ENCODE measurements at places on chromosomes 13 and 19.

- DNase-seq: peak; percentile 94
Observed at GRCh38 chr19:57269515-57270250, 10.6 kb upstream of the ZNF460 start.

DNA sequence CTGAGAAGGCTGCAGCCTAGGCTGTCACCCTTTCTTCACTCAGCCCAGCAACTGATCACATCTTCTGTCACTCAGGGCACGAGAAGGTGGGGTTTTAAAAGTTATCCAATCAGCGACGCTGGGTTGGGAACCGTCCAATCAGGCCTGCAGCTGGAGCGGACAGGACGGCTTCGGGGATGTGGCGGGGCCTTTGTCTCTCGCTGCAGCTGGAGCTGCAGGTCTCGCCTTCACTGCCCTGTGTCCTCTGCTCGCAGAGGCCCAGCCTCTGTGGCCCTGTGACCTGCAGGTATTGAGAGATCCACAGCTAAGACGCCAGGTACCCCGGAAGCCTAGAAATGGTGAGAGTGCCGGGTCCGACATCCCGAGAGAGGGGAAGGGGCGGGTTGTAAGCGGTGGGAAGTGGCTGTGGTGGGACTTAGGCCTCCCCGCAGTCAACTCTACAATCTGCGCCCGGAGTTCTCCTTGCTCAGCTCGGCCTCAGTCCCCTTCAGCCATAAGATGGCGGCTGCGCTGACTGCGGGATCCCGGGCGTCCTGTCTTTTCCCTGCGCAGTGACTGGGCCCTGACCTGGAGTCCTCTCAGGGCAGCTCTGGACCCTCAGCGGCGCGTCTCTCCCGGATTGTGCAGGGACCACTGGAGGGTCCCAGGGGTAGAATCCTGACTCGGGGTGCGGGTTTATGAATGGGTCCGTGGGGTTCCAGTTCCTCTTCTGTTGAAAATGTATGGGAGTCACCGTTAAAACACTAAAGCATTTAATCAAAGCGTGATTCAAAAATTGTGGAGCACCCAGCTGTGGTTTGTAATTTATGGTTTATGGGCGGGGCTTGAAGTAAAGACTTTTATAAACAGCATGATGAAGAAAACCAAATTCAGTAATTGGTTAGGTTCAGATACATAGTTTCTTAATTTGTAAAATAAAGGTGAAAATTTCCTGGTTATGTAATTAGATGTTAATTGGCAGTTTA lies at the start of gene ZNF714:
TSS of gene ZNF714 (plus strand) at position 193 of the 965 bp plus-strand sequence. CDS start 16,066 bp downstream, outside the sequence.
- DNase-seq: peak; percentile 97

- DNase-seq: no peak
Observed at GRCh38 chr19:40594255-40594654, 6.9 kb upstream of the LTBP4 start.

DNA sequence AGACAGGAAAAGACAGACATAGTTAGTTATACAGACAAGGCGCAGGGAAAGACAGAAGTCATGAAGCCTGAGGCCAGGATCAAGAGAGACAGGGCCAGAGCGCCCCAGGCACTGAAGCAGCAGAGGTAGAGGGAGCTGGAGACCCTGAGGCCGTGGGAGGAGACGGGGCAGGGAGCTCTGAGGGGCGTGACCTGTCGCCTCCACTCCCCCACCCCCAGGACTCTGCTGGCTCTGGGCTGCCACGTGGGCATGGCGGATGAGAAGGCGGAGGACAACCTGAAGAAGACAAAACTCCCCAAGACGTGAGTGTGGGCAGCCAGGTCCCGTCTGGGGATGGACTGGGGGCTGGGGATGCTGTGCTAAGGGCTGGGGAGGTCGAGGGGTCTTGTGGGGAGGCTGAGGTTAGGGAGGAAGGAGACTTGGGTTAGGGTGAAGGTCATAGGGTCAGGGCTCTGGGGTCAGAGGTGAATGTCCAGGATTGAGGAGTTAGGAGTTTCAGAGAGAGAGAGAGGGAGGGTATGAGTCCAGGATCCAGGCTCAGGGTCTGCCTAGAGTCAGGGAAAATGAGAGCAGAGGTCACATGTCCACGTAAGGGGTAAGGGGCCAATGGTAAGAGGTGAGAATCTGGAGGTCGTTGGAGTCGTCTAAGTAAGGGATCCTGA lies 31.1 kb downstream of the RYR1 start:
- no peak for DNase-seq

GRCh38 chr13:46317120-46317519 lies 69.9 kb downstream of the RUBCNL start:
- DNase-seq: no peak

Data from M059J (cell line).